ENCODE measurements at places on chromosomes 7 and 10.

- no peak for DNase-seq
These were observed 60.2 kb downstream of the VCL start for GRCh38 chr10:74058071-74058470.

DNA sequence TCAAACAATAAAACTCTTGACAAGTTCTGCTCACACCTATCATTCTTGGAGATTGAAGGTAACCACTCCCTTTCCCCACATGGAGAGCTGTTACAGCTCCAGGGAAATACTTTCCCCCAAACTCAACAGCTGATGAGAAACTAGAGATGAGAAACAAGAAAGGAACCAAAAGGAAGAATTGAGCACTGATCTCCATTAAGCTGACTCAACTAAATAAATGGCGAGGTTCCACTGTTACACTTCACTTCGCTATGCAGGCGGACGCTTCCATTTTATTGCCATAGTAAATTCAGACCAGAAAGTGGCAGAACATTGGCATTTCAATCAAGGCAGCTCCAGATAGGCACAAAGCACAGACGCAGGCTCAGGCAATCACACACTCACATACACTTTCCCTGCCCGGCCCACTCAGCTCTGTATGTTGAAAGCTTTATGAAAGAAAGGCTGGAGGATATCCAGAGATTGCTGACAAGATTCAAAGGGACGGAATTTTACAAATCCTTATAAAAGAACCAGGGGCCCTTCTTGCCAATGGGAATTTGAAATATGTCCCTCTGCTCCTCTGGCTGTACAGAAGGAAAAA lies 11.5 kb upstream of the YAE1 start:
- DNase-seq: no peak

DNA sequence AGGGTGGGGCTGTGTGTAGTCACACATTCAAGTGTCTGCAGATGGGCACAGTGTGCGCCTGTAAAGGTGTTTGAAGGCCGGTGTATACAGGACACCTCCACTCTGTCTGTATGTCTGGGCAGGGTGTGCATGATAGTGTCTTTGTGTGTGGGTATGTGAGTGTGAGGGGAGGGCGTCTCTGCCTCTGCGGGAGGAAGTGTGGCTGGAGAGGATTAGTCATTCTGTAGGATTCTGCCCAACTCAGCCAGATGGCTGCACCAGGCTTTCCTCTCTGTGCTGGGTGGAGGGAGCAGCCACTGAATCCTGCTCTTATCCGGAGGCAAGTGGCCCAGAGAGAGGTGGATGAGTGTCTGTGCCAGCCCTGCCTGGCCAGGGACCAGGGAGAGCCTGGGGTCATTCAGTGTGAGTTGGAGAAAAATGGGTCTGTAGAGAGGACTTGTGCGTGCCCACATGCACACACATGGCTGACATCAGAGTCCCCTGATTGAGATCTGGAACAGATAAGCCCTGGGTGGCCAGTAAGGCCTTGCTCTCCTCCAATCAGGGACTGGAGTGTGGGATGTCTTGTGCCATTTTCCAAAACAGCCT lies 1.7 kb downstream of the SFXN3 start:
- DNase-seq: peak; percentile 76

DNA sequence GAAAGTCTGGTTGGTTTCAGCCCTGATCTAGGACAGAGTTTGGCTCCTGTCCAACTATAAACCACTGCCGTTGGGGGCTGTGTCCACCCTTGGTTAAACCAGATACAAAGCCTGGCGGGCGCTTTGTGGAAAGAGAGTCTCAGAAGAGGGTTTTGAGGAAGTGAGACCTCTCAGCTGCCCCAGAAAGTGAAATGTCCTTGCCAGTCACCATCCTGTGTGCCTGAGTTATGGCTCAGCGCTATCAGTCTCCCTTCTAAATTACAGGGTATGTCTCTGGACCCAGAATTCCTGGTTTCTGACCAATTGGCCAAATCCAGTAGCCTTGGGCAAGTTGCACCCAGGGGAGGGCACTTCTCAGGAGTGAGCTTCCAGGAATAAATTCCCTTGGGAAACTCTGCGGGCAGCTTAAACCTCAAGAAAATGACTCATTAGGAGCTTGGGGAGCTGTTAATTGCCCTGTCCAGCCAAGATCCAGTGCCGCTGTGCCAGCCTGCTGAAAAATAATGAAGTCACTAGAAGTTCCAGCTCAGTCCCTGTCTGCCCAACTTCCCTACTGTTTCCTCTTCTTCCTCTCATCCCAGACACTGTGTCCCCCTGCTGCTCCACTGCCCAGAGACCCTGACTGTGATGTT lies 66.7 kb upstream of the PDZD8 start:
- DNase-seq: no peak

DNA sequence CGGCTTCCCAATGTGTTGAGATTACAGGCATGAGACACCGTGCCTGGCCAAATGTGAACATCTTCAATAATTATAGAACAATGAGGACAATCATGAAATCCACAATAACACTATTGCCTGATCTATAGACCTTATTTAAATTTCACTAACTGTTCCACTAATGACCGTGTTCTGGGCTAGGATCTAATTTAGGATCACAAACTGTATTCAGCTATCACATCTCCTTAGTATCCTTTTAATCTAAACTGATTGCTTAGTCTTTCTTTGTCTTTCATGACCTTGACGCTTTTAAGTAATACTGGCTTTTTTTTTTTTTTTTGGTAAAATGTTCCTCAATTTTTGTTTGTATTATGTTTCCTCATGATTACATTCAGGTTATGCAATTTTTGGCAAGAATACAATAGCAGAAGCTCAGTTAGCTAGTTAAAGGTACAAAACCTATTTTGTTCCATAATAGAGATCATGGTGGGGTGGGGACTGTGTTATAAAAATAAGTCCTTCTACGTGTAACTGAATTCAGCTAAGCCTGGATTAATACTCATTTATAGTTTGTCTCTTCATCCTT lies 158.4 kb downstream of the AOAH start:
- DNase-seq: no peak

GRCh38 chr10:48289501-48290238 lies 15.2 kb upstream of the FRMPD2 start:
- DNase-seq: no peak

- no peak for DNase-seq
These were observed 1.3 kb downstream of the CLIP2 start for GRCh38 chr7:74290553-74290950.

DNA sequence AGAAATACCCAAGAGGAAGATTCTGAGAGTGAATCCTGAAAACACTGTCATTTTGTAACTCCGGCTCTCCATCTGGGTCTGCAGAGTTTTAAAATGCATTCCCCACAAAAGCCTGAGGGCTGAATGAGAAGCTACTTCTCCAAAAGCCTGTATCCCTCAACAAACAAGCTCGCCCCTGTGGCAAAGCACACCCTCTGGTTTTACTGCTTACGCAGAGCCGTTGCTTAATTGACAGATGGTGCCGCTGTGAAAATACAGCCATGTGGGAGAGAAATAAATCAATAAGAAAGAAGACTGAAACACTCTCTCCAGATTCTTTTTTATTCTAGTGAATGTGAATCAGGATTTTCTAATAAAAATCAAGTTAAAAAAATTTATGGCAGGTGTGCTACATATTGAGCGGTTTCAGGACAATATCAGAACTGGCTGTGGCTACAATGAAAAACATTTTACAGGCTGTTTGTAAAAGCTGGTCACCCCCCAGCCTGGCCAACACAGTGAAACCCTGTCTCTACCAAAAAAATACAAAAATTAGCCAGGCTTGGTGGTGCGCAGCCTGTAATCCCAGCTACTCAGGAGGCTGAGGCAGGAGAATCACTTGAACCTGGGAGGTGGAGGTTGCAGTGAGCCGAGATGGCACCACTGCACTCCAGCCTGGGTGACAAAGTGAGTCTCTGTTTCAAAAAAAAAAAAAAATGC lies 32.5 kb downstream of the C7orf33 start:
- DNase-seq: peak; percentile 91

DNA sequence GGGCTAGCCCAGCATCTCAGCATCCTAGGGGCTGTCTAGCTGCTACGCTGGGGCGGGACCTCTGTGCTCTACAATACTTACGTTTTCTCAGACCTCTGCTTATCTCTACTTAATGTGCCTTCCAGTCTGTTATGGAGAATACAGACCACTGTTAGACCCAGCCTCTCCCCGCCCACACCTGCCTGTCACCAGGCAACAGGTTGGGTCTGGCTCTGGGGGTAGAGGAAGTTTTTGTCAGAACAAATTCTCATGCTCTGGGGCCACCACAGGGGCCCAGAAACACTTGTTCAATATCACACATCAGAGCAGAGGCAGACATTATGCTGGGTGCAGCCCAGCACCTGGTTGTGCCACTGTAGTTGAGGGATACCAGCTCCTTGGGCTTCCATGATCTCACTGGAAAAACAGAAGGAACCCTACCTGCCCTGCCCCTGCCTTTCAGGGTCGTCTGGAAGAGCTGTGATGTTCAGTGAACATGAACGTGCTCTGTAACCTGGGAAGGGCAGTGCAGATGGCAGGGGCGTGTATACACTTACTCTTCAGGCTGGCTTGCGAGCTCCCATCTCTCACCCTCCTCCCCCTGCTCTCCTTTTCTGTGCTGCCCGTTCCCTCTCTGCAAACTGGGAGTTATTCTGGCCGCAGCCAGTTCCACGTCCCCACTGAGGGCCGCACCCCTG lies 135.2 kb upstream of the PODXL start:
- DNase-seq: no peak

- no peak for DNase-seq
These were observed 125.9 kb upstream of the NOBOX start for GRCh38 chr7:144529269-144529926.

DNA sequence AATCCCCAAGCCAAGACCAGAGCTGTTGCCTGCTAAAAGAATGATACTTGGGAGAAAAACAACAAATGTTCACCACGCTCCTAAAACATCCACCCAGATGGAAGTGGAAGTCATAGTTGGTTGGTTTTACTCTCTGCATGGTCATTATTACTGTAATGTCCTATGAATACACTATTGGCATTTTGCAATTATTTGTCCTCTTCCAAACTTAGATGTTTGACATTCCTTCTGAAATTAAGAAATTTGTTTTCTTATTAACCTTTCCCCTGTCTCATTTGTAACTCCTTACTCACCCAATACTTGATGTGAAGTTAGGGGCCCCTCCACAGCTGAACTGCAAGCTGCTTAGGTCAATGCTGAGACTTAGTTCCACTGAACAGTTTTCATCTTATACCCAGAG lies 383.3 kb downstream of the INHBA start:
- DNase-seq: no peak

- DNase-seq: no peak
These were observed 8.2 kb upstream of the PODXL start for GRCh38 chr7:131564640-131565039.

- no peak for DNase-seq
These were observed 54.6 kb downstream of the TMEM178B start for GRCh38 chr7:141128506-141128905.

- no peak for DNase-seq
These were observed 38.2 kb downstream of the AGAP3 start for GRCh38 chr7:151124481-151124880.

GRCh38 chr7:121954803-121955202 lies 81.8 kb downstream of the PTPRZ1 start:
- DNase-seq: peak; percentile 9

DNA sequence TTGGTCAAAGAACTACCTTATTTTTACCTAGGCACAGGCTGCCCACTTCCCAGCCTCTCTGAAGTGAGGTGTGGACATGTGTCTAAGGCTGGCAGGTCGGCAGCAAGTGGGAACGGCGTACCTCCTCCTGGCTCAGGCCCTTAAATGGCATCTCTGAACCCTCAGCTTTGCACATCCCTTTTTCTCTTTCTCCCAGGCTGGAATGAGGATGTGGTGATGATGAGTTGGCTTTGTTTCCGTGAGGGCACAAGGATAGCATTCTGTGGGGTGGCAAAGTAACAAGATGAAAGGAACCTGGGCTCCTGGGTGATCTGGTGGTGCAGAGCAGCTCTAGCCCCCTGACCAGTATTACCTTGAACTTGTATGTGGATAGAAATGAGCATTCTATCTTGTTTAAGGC lies 196.8 kb downstream of the REEP3 start:
- DNase-seq: no peak

DNA sequence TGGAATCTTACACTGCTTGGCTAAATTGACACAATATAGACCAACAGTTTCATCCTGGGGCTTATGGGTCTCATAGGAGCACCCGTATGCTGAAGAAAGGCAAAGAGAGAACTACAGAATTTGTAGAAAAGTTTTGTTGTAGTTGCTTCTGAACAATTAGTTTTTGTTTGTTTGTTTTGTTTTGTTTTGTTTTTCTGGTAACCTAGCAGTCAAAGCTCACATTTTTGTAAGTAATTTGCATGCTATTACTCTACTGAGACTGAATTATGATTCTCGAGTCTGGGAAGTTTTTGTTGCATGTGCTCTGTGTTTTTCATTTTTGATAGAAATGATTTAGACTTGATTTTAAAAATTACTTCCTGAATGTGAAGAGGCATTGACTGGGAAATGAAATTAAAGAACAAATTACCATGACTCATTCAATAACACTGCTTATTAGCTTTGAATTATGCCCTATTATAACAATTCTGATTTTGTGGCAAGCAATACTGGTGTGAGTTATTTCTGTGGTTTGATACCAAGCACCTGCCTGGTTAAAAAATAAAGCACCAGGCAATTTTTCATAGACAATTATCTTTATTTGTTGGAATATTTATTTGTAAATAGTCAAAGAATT lies 438 bp downstream of the LSMEM1 start:
- no peak for DNase-seq

GRCh38 chr7:117411539-117411938 lies 15.8 kb downstream of the ASZ1 start:
- no peak for DNase-seq

DNA sequence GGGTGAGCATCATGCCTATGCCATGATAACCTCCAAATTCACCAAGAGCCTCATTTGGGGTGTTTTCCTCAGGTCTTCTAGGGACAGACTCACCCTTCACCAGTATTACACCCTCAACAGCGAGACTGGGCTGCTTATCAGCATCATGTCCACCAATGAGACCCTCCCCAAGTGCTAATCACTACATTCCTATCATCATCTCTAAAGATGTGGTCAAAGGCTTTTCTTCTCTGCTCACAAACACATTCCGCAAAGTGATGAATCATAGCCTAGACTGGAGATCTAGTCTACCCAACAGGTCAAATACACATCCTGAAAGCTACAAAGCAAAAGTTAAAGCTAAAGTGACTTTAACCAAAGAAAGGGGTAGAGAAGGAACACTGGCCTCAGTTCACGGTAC lies 75.3 kb upstream of the C7orf33 start:
- no peak for DNase-seq

GRCh38 chr10:121516093-121516865 lies 82.0 kb downstream of the FGFR2 start:
- DNase-seq: no peak

- no peak for DNase-seq
These were observed 27.7 kb downstream of the MGMT start for GRCh38 chr10:129494740-129495139.

DNA sequence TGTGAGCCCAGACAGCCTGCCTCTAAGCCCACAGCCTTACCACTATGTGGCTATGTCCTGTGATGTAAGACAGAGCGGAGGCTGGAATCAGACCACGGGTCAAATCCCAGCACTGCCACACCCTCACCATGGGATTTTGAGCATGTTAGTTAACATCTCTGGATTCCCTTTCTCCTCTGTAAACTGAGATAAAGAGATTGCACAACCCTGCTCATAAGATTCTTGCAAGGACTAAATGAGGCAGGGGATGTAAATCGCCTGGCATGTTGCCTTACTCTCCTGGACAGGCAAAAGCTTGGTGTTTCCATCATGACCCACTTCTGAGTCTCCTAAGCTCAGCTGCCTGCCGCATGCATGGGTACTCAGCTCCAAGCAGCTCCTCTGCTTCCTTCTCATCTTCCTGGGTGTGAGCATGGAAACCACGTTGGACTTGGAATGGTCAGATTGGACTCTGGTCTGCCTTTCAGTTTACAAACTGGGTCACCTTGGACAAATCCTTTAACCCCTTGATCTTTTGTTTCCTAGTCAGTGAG lies 41.3 kb upstream of the MTURN start:
- no peak for DNase-seq

Data from DMS 273 treated with DMSO at 0.1 percent for 48 hours (cell line).